Stomach (tissue), 19 donors: ENCODE measurements at places on chromosomes 13 and 19. TPM values are rescaled to one million over a fixed set of nuclear protein-coding genes. Genes with fewer than 3 reads are reported as not detected.

Gene LRG1
- 17.2 TPM for total RNA-seq

DNA sequence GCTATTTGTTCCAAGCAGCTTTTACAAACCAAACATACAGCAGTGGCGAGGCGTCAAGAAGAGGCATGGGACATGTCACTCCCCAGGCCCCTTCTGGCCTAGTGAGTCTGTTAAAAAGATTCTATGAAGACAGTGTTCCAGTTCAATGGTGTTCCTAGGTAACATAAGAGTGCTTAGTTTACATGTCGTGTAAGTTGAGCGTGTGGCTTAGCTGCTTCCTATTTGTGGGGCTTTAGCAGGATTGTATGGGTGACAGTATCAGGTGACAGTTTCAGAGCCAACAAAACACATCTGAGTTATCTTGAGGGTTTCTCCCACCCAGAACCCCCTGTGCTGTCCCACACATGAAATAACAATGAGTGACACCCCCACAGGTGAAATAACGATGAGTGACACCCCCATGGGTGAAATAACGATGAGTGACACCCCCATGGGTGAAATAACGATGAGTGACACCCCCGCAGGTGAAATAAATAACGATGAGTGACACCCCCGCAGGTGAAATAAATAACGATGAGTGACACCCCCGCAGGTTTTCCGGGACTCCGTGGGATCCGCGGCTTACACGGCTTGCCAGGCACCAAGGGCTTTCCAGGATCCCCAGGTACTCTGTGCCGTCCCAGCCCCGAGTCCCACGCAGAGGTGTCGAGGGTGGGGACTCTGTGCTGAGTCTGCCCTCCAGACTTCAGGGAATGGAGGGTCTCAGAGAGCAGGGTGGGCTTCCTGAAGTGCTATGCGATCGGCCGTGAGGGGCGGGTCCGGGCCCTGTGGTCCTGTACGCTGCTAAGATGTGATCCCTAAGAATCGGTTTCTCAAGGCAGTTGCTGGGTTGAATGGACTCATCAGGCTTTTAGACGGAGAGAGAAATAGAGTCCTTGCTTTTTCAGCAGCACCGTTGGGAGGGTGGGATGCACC lies 68.6 kb downstream of the RAB20 start:
- DNase-seq, result no peak

DNA sequence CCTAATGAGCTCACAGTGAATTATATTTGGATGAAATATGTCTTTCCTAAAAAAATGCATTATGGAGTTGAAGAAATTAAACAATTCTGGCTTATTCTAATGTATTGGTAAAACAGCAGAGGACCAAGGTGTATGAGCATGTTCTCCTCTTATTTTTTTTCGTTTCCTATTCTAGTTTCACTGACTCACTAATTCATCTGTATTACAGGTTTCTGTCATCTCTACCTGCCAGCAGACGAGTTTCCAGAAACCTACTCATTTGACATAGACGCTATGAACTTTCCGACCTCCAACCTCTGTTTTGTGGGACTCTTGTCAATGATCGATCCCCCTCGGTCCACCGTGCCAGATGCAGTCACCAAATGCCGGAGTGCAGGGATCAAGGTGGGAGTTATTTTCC lies 20.3 kb downstream of the ATP12A start:
- DNase-seq, result no peak

DNA sequence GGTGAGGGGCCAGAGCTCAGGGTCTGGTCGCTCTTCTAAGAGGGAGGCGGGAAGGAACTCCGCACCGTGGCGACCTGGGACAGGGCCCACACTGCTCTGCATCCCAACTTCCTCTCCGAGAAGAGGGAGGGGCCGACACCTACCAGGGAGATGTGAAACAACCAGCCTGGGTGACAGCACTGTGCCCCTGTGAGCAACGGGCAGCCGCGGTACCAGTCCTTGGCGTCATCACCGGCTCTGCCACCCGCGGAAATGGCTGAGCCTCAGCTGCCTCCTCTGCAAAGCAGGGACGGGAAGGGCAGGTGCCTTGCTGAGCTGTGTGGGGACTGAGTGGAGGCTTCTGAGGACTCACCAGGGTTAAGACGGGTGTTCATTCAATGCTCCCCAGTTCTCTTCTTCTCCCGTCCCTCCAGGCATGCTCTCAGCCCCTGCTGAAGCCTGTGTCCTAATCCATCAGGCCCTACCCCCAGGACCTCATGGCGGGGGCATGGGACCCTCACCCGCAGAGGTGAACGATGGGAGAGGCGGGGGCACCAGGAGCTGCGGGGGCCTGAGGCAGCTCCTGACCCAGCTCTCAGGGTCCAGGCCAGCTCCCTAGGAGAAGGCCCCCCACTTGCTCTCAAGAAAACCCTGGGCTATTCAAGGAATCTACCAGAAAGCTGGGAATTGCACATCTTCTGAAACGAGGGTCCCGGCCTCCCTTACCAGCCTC lies 9.3 kb downstream of the ZNF787 start:
- DNase-seq, result peak; percentile 66
